Mesothelial cell of epicardium (in vitro differentiated cells): ENCODE measurements at places on chromosomes 6 and 20.
A peak's percentile ranks its signal among the peaks of the same experiment; 100 is the strongest.

DNA sequence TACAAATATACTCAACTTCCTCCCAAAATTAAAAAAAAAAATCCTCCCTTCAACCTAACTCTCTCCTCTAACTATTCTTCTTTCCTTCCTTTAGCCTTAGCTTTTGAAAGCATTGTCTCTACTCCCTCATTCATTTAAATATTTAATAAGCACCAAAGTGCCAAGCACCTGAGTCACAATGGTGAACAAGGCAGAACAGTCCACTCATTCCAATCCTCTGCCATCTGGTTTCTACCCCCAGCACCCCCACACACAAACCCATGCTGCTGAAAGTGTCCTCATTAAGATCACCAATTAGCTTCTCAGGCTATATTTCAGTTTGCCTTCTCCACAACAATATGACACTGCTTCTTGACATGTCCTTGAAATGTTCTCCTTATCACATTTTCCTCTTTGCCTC is 76.3 kb downstream of the DTNBP1 start:
- DNase-seq = no peak

DNA sequence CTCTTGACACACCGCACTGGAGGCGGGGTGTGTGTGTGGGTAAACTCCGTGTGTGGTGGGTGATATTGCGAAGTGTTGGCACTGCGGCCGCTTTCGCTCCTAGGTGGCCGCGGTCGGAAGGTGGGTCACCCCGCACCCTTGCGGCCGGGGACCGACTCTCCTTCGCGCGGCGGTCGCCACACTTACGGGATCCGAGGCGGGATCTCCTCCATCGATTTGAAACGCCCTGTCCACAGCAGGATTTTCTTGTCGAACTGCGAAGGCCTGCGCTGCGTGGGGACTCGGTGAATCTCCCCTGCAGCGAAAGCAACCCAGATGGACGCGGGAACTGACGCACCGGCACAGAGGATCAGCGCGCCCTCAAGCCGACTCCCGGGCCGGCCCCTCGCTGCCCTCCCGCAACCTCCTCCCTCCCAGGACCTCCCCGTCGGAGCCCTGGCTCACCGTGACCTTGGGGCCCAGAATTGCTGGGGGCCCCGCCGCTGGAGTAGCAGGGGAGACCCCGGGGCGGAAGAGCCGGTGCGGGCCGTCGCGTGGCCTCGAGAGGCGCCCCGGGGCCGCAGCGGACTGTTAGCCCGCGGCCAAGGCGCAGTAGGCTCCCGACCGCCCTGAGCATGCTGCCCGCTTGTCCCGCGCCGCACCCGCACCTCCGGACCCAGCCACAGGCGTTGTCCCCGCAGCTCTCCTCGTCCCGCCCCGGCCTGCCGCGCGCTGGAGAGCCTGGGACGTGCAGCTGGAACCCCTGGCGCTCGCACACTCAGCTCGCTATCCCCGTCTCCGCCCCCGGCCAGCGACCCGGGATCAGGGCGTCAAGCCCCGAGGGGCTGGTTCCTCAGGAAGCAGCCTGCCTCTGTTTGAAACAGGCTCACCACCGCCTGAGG is at the start of gene FAM162B:
Gene FAM162B (minus strand): TSS at position 759 of the 881 bp plus-strand sequence. CDS start 143 bp downstream, at position 616.
- DNase-seq = peak; percentile 47

DNA sequence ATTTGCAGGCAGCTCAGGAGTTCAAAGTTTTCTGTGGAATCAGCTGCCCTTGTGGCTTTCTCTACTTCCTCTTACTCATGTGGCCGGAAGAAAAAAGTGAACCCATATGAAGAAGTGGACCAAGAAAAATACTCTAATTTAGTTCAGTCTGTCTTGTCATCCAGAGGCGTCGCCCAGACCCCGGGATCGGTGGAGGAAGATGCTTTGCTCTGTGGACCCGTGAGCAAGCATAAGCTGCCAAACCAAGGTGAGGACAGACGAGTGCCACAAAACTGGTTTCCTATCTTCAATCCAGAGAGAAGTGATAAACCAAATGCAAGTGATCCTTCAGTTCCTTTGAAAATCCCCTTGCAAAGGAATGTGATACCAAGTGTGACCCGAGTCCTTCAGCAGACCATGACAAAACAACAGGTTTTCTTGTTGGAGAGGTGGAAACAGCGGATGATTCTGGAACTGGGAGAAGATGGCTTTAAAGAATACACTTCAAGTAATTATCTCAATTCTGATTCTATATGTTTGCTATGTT is 1.1 kb downstream of the MGME1 start:
- no peak for DNase-seq

DNA sequence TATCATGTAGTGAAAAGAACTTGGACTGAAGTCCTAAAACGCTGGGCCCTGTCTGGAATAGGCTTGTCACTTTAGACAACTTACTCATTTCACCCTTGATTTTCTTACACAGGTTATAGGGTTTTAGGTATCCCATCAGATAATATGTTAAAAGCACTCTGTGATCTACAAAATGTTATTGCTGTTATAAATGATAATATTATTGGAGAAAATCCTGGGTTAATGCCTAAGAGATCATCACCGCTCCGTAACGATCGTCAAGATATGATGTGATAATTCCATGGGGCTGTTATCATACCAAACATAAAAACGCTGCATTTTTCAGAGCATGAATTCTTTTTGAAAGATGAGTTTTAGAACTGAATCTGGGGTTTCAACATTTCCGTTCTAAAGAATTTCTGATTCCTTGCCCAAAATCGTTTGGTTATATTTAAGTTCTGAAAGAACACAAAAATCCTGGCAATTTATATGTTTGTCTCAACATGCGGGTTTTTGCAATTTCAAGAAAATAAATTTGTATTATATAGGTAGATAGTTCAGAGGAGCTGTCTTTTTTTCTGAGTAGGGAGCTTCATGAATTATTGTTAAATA is 154.8 kb downstream of the FOXC1 start:
- no peak for DNase-seq

GRCh38 chr6:5674141-5674540 is 332.6 kb downstream of the NRN1 start:
- no peak for DNase-seq

- DNase-seq = no peak
These were observed 115.0 kb downstream of the PDSS2 start for GRCh38 chr6:107344383-107344782.

DNA sequence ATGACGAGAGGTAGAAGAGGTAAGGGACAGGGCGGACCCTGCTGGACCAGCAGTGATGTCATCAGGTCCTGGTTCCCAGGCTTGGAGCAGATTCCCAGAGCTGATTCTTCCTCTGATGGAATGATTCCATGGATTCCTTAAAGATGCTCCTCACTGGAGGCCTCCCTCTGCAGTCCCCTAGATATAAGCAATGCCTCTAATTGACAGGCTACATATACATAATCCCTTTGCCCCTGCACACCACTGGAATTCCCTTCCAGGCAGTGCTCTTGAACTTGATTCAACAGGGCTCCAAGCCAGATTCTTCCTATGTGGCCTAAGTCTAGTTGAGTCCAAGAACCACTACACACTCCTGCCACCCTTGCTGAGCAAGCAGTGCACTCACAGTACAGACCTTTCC is 52.3 kb upstream of the L3MBTL3 start:
- DNase-seq = no peak
